Activated CD4-positive, alpha-beta memory T cell treated with anti-CD3 and anti-CD28 coated beads for 36 hours (primary cell): ENCODE measurements at places on chromosomes 3 and 15. TPM values are rescaled to one million over a fixed set of nuclear protein-coding genes. Genes with fewer than 3 reads are reported as not detected.

The PEX11A gene
- total RNA-seq, result 2.9 TPM

The ISG20 gene
- 68.2 TPM for total RNA-seq

- H3K36me3 ChIP-seq, result peaks cover 19% of the 10 kb centered on the region
- no peak overlapping the region for H3K27ac ChIP-seq
- H3K27me3 ChIP-seq, result no peaks in the 10 kb centered on the region
- DNase-seq, result no peak
Measured at GRCh38 chr3:171389491-171389890, 70.7 kb downstream of the TNIK start.

GRCh38 chr3:135911110-135911509 lies 54.4 kb upstream of the PPP2R3A start:
- H3K36me3 ChIP-seq, result no peaks in the 10 kb centered on the region
- H3K27me3 ChIP-seq, result no peaks in the 10 kb centered on the region
- no peak overlapping the region for H3K4me3 ChIP-seq
- H3K4me1 ChIP-seq, result no peaks in the 10 kb centered on the region

- H3K27me3 ChIP-seq, result no peaks in the 10 kb centered on the region
- DNase-seq, result no peak
- no peak overlapping the region for H3K27ac ChIP-seq
Measured at GRCh38 chr3:41808152-41808551, 153.8 kb downstream of the ULK4 start.

DNA sequence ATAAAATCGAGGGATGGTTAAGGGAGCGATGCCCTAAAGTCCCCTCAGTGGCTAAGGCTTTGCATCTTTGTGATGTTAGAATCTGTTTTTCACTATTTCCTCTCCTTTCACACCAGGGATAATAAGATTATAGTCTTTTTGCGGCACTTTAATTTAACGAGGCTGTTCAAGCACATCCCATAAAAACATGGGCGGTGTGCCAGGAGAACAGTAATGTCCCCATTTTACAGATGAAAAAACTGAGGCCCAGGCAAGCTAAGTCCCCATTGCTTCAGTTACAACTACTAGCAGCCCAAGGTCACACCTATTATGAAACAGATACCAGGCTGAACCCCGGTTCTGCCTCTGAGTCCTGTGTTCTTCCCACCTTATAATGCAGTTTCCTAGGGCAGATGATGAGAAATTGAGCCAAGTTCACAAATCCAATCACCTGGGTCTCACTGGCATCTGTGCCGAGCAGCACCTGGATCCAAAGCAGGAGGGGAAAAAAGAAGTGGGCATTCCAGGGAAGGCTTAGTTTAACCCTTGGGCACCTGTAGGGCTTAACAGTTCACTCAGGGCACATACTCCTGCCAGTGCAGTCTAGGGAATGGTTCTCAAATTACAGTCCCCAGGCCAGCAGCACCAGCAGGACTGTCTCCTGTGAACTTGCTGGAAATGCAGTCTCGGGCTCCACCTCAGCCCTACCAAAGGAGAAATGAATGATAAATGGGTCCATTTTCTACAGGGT lies 169.3 kb downstream of the RAB11A start:
- no peak for DNase-seq
- no peaks in the 10 kb centered on the region for H3K36me3 ChIP-seq
- no peak overlapping the region for H3K4me3 ChIP-seq
- H3K27me3 ChIP-seq, result peaks cover 26% of the 10 kb centered on the region
